Stimulated activated memory B cell treated with anti-CD40 and anti-IgM and Interleukin-4, amounts not matched to agents 10 μg/mL and 1 μg/mL and 100 μg/mL, for 72 hours (primary cell): ENCODE measurements at places on chromosomes 13 and 19.

DNA sequence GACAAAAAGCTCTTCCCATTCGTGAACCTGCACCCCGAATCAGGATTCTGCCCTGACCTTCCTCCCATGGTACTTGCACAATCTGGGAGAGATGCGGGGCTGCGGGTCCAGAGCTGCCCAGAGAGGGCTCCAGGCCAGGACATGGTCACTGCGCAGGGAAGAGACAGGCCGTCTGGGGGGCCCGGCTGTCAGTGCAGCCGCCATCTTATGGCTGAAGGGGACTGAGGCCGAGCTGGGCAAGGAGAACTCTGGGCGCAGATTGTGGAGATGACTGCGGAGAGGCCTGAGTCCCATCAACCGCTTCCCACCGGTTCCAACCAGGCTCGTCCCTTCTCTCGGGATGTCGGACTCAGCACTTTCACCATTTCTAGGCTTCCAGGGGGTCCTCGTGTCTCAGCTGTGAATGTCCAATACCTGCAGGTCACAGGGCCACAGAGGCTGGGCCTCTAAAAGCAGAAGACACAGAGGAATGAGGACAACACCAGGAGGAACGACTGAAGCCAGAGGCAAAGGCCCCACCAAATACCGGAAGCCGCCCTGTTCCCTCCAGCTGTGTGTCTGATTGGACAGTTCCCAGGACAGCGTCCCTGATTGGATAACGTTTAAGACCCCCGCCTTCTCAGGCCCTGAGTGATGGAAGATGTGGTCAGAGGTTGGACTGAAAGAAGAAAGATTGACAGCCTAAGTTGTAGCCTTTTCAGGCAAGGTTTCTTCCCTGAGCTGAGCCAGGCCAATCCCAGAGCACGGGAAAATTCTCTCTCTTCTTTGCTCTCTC is 117.1 kb upstream of the ZNF91 start:
- no peak for ATAC-seq

GRCh38 chr13:29454931-29455481 is 140.5 kb downstream of the SLC7A1 start:
- peak; percentile 61 for ATAC-seq

GRCh38 chr13:34816245-34816884 is 125.7 kb upstream of the NBEA start:
- no peak for ATAC-seq

DNA sequence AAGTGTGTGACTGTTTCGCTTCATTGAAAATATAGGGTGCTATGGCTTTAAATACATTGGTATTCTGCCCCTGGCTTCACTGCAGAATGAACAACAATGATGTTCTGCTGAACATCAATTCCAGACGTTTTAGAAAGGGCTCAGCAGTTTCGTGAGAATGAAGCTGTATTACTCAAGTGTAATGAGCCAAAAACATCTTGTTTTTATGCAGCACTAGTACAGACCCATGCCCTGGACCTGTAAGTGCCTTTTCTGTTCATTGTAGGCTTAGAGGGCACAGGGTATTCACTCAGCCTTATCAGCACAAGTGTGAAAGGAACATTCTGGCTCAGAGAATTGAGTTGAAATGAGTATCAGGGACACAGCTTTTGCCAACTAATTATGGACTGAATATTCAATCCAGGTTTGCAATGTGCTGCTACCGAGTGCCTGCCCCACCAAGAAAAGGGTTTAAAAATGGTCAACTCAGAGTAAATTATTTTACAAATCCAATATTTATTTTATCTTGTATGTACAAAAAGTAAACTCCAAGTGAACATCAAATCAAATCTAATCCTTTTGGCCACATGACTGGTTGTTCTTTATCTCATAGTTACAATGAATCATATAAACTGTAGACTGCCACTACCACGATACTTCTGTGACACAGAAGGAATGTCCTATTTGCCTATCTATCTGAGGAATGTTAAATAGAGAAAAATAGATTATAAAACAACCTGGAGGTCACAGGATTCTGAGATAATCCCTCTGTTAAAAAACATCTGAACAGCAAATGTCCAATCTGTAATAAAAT is 362.8 kb downstream of the NALCN start:
- no peak for ATAC-seq

GRCh38 chr13:73938372-73939070 is 195.7 kb downstream of the KLF12 start:
- no peak for ATAC-seq

GRCh38 chr13:33053397-33054066 is 37.3 kb downstream of the KL start:
- no peak for ATAC-seq

DNA sequence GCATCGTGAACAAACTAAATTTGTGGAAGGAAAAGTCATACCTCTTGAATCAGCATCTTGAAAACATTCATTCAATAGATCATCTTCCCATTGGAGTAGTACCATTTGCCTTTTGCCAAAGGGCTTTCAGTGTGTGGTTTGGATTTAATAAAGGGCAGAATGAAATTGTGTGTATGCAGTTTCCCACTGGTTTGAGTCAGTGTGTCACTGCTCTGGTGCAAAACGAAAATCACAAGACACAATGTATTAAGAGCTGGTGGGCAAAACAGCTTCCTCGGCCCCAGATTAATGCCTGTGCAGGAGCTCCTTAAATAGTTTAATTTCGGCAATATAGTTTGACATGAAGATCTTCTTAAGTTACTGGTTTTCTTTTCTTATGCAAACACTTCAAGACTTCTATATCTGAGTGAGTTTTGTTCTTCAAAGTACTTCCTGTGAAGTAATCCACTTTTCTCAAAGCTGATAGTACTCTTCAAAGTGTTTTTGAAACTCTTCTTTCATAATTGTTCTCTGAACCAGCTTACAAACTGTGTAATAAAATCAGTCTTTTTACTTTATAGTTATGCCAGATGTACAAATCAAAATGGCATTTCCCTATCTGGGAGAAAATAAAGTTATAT is 32.1 kb downstream of the RASL11A start:
- no peak for ATAC-seq

DNA sequence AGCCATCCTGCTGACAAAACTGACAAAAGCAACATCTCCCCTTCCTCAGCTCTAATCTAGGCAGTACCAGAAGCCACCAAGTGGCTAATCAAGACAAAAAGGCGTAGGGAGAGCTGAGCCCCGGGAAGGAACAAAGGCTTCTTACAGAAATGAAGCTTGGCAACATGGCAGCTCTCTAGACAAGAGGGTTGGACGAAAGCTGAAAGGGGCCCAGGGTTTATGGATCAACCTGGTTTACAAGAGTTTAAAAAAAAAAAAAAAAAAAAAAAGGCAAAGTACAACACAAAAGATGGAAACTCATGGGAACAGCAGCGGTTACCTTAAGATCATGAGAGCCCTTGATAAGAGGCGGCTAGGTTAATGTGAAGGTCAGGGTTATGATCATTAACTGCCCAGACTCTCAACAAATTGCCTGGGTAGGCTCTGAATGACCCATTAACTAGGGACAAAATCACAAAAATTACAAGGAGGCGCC is 14.0 kb downstream of the ZC3H4 start:
- no peak for ATAC-seq

- ATAC-seq = no peak
Observed at GRCh38 chr13:55569514-55569913, 1571.2 kb upstream of the PRR20A start.

GRCh38 chr13:50969691-50970090 is 60.1 kb downstream of the RNASEH2B start:
- ATAC-seq = no peak

DNA sequence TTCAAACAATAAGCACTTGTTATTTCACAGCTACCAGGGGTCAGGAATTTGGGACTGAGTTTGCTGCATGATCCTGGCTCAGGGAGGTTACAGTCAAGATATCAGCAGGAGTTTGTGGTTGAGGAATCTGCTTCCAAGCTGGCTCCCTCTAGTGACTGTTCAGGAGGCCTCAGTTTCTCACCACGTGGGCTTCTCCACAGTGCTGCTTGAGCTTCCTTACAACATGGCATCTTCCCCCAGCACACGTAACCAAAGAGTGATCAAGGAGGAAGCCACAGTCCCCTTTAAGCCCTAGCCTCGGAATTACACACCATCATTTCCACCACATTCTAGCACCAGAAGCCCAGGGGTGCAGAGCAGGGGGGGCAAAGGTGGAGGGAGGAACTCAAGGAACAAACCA is 28.8 kb downstream of the CELF5 start:
- ATAC-seq = no peak

DNA sequence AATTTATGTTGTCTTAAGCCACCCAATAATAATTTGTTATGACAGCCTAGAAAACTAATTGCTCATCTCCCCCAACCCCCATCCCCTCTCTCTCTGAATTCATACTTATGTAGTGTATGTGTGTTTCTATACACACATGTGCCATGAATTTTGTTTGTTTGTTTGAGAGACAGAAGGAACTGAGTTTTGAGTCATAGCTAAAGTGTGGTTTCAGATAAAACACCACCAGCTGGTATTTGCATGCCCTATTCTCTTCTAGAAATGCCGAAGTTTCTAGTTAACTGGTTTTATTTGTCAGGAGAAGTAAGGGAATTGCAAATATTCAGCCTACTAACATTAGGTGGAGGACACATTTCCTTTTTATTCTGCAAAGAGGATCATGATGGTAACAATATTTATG is 17.4 kb upstream of the LILRA2 start:
- ATAC-seq = no peak

- ATAC-seq = no peak
Observed at GRCh38 chr13:59673286-59673685, 490.4 kb downstream of the DIAPH3 start.

DNA sequence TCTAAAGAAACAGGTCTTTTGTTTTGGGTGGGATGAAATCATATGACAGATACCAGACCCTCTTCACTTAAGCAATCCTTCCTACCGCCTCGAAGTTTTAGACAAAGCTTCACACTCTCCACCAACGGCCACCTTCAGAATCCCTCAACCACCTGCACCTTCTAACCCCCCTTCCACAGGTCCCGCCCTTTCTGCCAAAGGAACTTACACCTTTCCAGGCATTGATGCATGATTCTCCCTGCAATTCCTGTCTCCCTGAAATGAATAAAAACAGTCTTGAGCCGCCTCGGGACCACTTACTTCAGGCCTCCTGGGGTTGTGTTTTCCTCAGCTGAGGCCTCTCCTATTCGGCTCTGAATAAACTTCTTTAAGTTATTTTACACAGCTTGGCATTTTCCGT is 859 bp downstream of the ZNF433 start:
- ATAC-seq = no peak

DNA sequence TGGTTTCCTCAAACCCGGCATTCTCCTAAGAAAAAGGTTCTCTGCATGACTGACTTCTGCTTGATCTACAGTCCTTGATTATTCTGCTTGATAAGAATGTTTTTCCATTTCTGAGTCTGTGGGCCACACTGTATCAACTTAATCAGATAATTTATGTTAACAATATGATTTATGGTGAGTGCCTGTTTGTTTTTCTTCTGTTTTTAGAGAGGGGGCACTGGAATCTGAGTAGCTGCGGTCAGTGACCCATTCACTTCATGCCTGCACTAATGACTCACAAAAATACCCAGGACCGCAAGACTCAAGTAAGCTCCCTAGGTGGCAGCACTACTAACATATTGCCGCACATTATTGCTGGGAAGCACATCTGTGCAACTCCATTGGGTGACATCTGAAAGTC is 542.3 kb upstream of the ATXN8OS start:
- ATAC-seq = peak; percentile 41

- ATAC-seq = no peak
Observed at GRCh38 chr19:31539386-31539785, 190.2 kb upstream of the TSHZ3 start.

DNA sequence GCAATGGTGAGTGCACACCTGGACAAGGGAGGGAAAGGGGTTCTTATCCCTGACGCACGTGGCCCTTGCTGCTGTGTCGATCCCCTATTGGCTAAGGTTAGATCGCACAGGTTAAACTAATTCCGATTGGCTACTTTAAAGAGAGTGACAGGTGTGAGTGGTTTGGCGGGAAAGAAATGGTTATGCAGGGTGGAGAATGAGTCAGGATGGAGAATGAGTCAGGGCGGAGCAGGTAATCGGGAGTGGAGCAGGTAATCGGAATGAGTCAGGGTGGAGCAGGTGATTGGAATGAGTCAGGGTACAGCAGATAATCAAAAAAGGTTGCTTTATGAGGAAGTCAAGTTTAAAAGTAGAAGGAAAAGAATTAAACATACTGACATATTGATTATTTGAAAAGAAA is 24.4 kb upstream of the SIAH3 start:
- no peak for ATAC-seq

DNA sequence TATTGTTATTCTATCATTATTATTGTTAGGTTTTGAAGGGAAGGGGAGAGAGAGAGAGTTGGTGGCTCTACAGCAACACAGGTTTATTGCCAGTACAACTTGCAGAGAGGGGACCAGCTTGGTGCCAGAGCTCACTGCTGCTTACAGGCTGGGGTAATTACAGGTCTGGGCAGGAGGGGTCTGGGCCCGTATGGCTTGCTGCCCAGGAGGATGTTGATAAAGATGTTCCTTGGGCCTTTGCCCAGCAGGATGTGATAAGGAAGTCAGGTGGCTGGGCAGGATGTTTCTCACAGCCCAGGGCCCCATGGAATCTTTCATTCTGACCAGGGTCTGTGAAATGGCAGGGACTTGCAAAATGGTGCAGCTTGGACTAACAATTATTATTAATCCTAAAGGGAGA is 64.2 kb upstream of the ZNF599 start:
- ATAC-seq = no peak

- ATAC-seq = no peak
Observed at GRCh38 chr13:49428041-49428763, 15.7 kb downstream of the CAB39L start.

DNA sequence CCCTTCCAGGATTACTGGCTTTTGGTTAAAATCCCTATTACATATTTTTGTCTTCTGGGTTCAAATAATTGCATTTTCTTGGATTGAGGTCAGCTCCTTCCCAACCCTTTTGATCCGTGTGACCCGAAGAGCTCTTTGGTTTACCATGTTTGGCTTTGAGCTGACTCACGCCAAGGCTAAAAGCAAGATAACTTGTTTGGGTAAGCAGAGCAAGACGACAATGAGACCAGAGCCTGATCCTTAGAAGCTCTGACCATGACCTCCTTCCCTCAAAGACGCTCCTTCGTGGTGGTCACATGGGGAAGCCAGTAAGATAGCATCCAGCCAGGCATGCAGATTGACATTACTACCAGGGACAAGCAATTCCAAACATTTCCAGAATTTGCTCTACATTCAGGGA is 153.8 kb downstream of the DCT start:
- no peak for ATAC-seq

DNA sequence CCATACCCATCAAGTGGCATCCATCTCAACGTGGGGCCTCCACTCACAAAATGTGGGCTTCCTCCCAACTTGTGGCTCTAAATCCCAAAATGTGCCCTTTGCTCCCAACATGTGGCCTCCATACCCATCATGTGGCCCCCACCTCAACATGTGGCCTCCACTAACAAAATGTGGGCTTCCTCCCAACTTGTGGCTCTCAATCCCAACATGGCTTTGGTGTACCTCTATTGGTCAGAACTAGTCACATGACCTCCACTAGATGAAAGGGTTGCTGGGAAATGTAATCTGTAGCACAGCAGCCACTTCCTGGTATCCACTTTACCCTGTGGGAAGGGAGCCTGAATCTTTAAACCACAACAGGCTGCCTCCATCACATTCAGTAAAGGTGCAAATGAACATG is 10.1 kb upstream of the ACER1 start:
- ATAC-seq = no peak

GRCh38 chr13:61463024-61463423 is 47.4 kb upstream of the PCDH20 start:
- no peak for ATAC-seq

- peak; percentile 31 for ATAC-seq
Observed at GRCh38 chr19:812747-813218, 9.0 kb downstream of the PLPPR3 start.

GRCh38 chr13:112441226-112441625 is 65.1 kb downstream of the SPACA7 start:
- ATAC-seq = no peak
